ENCODE measurements at places on chromosomes 4 and X.

DNA sequence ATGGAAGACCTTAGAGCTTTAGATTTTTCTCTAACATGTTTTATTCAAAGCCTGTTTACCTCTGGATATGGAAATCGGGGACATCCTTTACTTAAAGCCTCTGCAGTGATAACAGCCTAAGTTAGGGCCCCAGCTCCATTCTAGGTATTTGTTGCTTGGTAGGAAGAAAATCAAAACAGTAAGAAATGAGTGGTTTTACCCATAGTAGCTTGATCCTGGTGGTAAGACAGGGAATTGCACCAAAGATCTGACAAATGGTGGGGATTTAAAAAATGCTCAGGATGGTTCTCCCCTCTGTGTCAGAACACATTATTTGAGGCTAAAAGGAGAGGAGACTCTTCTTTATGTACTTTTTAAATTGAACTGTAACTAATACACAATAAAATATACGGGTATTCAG lies 52.4 kb downstream of the AFF2 start:
- DNase-seq: no peak

DNA sequence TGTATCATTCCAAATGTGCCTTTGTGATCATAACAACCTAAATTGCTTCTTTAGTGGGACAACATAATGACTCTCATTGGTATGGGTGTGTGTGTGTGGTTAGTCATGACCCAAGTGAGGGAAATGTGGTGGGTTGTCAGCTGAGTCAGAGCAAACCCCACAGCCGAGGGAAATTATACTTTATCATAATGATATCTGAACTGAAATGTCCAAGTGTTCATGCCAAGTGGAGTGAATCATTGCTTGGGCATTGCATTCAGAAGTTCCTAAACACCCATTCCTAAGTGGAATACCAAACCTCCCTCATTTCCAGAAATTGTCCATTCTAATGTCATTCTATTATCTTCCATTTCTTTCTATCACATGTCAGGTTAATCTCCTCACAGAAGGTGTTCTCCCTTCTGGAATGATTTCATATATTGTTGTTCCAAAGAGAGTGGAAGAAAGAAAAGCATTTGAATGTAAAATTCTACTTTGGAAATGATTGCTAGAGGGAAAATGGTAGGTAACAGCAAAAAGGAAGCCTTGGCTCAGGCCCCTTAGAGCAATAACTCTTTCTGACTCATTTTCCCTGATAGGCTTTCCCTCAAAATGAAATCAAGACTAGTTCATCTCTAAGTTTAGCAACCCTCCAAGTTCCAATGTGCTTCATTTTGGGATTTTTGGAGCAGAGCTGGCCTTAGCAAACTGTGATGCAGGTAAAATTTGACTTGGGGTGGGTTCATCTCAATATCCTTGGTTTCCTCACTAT lies 230.7 kb upstream of the KCNIP4 start:
- no peak for DNase-seq

DNA sequence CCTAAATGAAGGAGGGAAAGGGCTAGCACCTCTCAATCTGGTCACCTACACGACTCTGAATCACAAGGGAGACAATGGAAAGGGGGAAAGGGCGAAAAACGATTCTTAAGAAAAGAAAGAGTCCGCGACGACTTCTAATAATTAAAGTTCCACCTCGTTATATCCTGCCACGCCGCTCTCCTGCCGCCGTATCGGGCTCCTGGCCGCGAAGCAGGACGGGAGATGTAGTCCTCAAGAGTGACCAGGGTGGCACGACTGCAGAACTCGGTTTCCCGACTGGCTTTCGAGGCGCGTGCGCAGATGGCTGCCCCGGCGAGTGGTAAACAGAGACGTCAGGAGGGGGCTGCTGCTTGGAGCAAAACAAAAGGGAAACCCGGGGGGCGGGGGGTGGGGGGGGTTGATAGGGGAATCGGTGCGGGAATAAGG lies at the start of gene FOXO4:
TSS of gene FOXO4 (plus strand) at position 297 of the 426 bp plus-strand sequence. CDS start 678 bp downstream, outside the sequence.
- peak; percentile 81 for DNase-seq

- no peak for DNase-seq
These were observed 79.4 kb downstream of the ADGRG4 start for GRCh38 chrX:136380010-136380769.

GRCh38 chr4:1403177-1403583 lies 3.1 kb downstream of the NKX1-1 start:
- no peak for DNase-seq

- DNase-seq: no peak
These were observed 718.6 kb downstream of the CCSER1 start for GRCh38 chr4:90845777-90846176.

- DNase-seq: no peak
These were observed 600 bp downstream of the POU3F4 start for GRCh38 chrX:83508526-83509253.

GRCh38 chrX:132795181-132795580 lies 163.2 kb downstream of the HS6ST2 start:
- no peak for DNase-seq

DNA sequence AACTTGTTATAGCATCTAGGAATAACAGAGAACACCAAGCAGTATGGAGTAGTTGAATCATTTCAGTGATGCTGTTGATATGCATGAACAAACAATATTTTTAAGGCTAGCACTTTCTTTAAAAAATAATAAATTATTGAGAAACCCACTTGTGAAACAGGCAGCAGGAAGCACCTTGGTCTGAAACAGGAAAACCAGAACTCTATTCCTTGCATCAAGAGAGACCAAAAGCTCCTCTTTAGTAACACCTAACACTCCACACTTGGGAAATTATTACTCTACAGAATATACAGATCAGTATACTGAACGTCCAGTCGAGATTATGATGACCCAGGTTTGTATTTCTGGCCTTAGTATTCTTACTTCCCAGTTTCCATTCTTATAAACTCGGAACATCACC lies 129.0 kb downstream of the ARAP2 start:
- no peak for DNase-seq

- no peak for DNase-seq
These were observed 24.9 kb upstream of the AMOT start for GRCh38 chrX:112865464-112866025.

DNA sequence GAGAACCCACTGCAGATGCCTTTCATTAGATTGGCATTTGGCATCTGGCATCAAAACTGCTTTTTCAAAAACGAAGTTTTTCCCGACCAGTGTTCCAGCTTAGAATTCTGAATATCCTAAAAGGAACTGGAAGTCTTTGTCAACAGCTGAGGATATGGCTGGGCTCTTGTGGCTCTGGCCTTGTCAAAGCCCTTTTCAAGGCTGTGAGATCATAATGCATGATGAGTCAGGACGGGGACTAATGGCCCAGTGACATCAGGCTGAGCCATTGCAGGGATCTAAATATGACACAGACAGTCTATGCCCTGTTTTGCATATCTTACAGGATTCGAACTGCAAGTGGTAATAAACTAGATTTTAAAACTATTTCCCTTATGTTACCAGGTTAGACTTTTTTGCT lies 306.4 kb downstream of the PTTG2 start:
- DNase-seq: no peak

DNA sequence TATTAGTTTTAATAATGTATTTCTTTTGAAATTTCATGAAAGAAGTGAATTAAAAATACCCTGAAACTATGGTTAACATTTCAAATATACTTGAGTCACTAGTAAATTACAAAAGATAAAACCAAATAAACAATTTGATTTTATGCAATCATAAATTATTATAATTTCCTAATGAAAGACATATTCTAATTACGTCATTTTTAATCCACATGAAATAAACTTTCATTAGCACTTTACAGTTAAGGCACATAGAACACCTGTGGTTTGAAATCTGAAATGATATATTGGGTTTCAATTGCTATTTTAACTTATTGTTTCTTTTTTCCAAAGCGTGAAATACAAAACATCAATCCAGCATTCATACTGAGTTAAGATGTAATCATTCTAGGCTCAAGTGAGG lies 1492.5 kb upstream of the PABPC4L start:
- no peak for DNase-seq

GRCh38 chr4:147057611-147058190 lies 112.0 kb upstream of the TTC29 start:
- DNase-seq: no peak

DNA sequence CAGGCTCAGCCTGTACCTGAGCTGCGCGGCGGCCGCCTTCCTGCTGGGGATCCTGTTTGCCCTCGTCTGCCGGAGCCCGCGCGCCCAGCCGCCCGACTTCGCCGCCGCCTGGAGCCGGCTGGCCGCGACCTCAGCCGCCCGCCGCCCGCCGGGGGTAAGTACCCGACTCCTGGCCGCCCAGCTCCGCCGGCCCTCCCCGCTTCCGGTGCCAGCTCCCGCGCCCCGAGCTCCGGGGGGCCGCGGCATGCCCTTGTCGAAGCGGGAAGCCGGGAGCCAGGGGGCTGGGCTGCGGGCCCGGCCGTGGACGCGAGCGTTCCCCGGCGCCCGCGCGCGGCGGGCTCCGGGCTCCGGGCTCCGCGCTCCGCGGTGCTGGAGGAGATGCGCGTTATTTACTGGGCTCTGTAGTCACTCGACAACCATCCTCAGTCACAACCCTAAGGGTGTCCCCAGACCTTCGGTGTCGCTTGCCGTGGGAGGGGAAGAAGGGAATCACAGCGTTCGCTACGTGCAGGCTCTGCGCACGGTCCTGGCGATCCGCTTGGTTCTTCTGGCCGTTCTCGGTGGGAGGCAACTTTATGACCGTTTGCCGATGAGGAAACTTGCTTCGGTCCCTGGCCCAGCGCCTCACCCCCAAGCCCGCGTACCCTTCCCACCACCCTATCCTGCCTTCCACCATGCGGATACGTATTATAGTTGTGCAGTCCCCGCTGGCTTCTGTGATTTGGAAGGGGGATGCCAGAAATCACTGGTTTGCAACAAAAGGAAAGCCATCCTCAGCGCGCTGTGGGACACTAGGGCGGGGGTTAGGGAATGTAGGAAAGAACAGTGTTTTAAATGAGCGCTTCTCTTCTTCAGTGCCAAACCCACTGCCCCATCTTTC lies 944 bp downstream of the SNX25 start:
- DNase-seq: peak; percentile 14

DNA sequence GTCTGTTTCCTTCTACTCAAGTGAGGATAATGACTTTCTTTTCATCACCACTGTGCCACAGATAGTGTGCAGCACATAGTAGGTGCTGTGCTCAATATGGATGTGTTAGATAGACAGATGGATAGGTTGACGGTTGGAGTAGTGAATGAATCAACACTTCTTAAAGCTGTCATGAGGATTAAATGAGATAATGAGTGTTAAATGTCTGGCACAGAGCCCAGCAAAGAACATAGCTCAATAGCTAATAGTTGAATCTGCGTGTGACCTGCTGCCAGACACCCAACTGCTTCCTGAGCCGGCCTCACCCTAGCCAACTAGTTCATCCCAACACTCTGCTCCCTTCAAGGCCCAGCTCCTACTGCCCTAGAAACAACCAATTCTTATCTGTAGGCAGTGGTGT lies 67.7 kb upstream of the PJA1 start:
- DNase-seq: no peak

GRCh38 chrX:2682565-2683177 lies 8.4 kb upstream of the CD99 start:
- no peak for DNase-seq

DNA sequence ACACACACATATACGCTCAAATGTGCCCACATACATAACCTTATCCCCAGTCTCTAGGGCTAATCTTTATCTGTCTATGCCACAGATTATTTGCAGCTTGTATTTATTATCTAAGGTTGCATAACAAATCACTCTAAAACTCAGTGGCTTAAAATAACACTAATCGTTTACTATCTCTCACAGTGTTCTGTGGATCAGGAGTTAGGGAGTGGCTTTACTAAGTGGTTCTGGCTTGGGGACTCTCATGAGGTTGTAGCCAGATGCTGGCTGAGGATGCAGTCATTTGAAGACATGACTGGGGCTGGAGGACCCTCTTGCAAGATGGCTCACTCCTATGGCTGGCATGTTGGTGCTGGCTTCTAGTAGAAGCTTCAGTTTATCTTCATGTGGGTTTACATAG lies 68.5 kb upstream of the LNX1 start:
- no peak for DNase-seq

GRCh38 chr4:177287255-177287654 lies 22.4 kb upstream of the NEIL3 start:
- DNase-seq: no peak

DNA sequence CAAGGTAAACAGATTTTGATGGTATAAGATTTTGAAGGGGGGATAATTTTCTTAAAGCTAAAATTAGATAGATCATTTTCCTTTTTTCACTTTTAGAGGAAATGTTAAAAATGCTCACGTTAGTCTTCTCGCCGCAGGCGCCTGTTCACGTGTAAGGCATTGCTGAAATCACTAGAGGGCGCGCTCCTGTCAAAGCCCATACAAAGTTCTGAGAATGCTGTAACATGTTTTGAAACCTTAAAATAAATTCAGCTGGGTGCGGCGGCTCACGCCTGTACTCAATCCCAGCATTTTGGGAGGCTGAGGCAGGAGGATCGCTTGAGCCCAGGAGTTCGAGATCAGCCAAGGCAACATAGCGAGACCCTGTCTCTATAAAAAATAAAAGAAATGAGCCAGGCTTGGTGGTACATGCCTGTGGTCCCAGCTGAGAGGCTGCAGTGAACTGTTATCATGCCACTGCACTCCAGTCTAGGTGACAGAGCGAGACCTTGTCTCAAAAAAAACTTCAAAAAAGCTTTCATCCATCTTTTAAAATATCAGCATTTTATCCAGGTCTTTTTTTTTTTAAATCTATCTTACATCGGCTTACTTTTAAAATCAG lies 138.0 kb downstream of the RBMX2 start:
- no peak for DNase-seq

DNA sequence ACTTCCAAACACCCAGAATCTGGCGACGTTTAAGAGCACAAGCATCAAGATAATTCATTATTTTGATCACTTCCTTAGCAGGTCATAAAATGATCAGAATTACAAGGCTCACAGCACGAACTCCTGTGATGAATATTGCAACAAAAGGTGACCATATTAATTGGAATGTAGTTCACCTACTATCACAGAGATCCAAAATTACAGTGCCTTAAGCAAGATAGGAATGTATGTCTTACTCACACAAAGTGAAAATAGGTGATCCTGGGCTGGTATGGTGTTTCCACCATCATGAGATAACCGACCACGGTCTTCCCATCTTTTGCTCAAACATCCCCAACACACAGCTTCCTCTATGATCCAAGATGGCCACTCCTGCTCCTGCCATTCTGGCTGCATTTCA lies 131.2 kb downstream of the SCFD2 start:
- no peak for DNase-seq

DNA sequence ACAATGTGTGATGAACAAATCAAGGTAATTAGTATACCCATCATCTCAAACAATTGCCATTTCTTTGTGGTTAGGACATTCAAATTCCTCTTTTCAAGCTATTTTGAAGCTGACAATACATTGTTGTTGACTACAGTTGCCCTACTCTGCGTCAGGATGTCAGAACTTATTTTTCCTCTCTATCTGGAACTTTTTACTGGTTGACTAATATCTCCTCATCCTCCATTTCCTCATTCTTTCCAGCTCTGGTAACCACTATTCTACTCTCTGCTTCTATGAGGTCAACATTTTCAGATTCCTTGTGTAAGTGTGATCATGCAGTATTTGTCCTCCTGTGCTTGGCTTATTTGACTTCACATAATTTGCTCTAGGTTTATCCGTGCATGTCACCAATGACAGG lies 240.5 kb upstream of the HS3ST1 start:
- no peak for DNase-seq

GRCh38 chr4:165410214-165410613 lies 31.4 kb downstream of the CPE start:
- DNase-seq: no peak

GRCh38 chr4:1463088-1463926 lies 57.1 kb upstream of the NKX1-1 start:
- no peak for DNase-seq

Measured in activated T-helper 1 cell treated with Interleukin-2 at 50 U/mL for 16 hours (primary cell).